Stimulated activated CD4-positive, alpha-beta T cell treated with anti-CD3 and anti-CD28 coated beads, Interleukin-4, amount 100 ng/mL, for 4 hours (primary cell): ENCODE measurements at places on chromosomes 4 and X.

GRCh38 chr4:22478426-22478825 lies 37.4 kb downstream of the ADGRA3 start:
- no peak for DNase-seq

DNA sequence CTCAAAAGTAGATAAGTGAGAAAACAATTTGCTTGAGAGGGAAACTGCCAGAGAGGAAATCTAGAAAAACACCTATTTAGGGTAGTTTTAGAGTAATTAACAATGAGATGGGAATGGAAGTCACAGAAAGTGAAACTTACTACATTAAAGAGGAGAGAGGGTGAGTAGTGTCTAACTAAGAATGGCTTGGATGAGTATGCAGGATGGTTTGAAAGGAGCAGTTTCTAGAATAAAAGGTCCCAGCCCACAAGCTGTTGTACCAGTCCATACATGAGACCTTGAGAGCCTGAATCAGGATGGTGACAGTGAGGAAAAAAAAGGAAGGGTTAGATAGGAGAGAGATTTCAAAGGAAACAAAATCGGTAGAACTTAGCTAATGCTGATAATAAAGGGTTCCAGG lies 1.3 kb downstream of the GAR1 start:
- DNase-seq = no peak

GRCh38 chrX:131649741-131650140 lies 105.9 kb downstream of the OR13H1 start:
- no peak for DNase-seq

DNA sequence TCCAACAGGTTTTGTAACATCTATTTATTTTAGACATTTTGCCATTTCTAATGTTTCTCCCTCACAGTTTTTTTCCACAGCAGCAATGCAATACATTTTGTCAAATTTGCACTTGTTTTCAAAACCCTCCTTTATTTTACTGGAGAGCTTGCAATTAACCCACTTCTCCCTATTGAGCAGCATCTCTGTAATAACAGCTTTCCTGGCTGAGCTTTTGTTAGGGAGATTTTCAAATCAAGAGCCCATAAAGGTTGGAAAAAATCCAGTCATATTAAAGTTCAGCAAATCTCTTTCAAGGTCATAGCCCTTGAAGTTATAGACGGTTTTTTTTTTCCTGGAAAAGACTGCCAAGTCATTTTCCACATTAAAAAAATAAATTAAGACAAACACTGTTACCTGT lies 450.6 kb upstream of the TENM3 start:
- no peak for DNase-seq

GRCh38 chr4:173852775-173853174 lies 322.7 kb upstream of the HAND2 start:
- DNase-seq = no peak

DNA sequence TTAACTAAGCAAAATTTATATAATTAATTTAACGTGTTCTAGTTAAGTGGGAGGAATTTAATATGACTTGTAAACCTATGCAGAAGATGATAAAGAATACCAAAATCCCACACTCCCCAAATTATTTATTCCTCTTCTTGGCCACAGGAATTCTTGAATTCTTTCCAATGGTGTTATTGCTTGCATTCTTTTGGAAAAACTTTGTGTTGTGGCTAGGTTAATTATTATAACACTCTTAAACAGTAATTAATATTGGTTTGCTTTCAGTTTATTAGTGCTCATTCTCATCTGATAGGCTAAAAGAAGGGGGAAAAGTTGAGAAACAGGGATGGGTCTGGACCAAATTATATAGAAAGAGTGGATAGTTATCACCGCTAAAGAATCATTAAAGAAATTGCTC lies 141.5 kb upstream of the PABPC4L start:
- no peak for DNase-seq

- no peak for DNase-seq
Observed at GRCh38 chrX:72130762-72131250, 909 bp downstream of the RTL5 start.
